ENCODE measurements at places on chromosomes 7 and 10. TPM values are rescaled to one million over a fixed set of nuclear protein-coding genes. Genes with fewer than 3 reads are reported as not detected.

The IDI2 gene
- not detected for total RNA-seq

The ODAD2 gene
- total RNA-seq, result not detected

DNA sequence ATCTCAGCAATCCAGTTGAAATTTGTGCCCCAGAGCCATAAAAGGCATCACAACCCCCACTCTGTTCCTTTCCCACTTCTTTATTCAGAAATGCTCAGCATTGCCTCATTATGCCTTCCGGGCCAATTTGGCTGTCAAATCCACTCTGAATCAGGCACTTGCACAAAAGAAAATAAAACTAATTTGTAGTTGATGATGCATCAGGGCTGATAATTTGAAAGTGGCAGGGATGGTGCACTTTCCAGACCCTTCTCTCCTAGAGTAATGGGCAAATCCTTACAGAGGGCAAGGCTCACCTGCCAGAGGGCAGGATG, 147.9 kb upstream of the PDE1C start:
- H3K27ac ChIP-seq, result no peak overlapping the region
- no peak for DNase-seq
- no peaks in the 10 kb centered on the region for H3K36me3 ChIP-seq
- no peak overlapping the region for H3K4me3 ChIP-seq

- H3K27me3 ChIP-seq, result no peaks in the 10 kb centered on the region
- no peaks in the 10 kb centered on the region for H3K36me3 ChIP-seq
- H3K4me1 ChIP-seq, result no peaks in the 10 kb centered on the region
- no peak for DNase-seq
- no peak overlapping the region for H3K27ac ChIP-seq
- no peak overlapping the region for H3K4me3 ChIP-seq
Observed at GRCh38 chr7:15068324-15068723, 165.8 kb upstream of the DGKB start.

GRCh38 chr10:21810582-21811244, 192.8 kb downstream of the DNAJC1 start:
- no peak for DNase-seq
- H3K27ac ChIP-seq, result no peak overlapping the region

DNA sequence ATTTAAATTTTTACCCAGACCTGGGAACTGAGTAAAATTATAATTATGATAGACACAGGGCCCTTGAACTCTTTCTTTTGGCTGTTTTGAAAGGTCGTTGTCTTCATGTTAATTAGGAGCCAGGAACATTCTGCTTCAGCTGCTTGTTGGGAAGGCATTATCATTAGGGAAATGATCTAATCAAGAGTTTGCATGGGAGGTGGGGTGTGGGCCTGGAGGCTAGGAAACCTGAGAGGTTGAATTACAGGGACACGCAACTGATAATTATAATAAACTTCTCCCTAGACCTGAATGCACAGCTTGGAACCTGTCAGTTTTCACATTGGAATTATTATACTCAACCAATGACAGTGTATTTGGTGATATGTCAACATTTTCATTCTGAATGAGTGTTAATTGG, 237.7 kb downstream of the CACNB2 start:
- H3K36me3 ChIP-seq, result no peaks in the 10 kb centered on the region
- no peak for DNase-seq
- H3K27me3 ChIP-seq, result no peaks in the 10 kb centered on the region
- no peak overlapping the region for H3K27ac ChIP-seq
- no peaks in the 10 kb centered on the region for H3K4me1 ChIP-seq
- no peak overlapping the region for H3K4me3 ChIP-seq

Data from activated T-helper 1 cell treated with anti-CD3 and anti-CD28 coated beads, Interleukin-12 subunit alpha, Interleukin-12 subunit beta, Interleukin-2, Interleukin-4 antibody, amounts not matched to agents 30 ng/mL and 10 ng/mL and 1 ng/mL, durations not matched to agents 14 hours and 24 hours and 36 hours (primary cell).